Endothelial cell (in vitro differentiated cells): ENCODE measurements at places on chromosomes 1 and 21. TPM values are rescaled to one million over a fixed set of nuclear protein-coding genes. Genes with fewer than 3 reads are reported as not detected.
A peak's percentile ranks its signal among the peaks of the same experiment; 100 is the strongest.

DNA sequence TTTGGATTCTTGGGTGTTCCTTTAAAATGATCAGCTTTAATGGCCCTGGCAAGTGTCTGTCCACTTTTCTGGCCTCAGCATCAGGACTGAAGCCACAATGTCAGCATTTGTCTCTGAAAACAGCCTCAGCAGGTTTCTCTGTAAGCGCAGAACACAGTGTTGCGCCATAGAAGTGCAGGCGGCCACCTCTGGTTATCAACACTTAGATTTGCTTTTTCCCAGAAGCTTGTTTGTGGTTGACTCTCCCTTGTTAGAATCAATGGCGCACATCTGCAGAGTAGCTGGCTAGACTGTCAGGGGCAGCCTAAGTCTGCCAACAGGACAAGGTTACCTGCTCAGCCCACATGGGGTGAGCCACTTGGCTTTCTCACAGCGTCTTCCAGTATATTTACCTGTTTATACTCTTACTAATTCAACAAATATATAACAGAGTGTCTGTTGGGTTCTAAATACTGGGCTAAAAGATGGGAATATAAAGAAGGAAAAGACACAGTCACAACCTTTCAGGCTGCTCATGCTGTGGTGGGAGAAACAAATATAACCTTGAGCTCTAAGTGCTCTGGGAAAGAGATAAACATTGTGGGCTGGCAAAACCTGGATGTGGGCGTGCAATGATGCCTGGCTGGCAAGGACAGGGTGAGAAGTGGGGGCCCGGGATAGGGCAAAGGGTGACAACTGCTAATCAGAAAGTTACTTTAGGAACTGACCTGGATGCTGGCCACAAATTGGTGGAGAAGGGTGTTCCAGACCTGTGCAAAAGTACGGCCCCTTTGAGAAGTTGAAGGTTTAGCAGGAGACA lies 149.3 kb upstream of the KIAA0040 start:
- no peak overlapping the region for H3K27ac ChIP-seq
- H3K36me3 ChIP-seq = no peaks in the 10 kb centered on the region
- H3K4me1 ChIP-seq = no peaks in the 10 kb centered on the region
- no peak for DNase-seq
- peaks cover 6% of the 10 kb centered on the region for H3K27me3 ChIP-seq

GRCh38 chr1:235133086-235133485 lies 4.4 kb upstream of the TOMM20 start:
- no peak overlapping the region for H3K4me3 ChIP-seq
- H3K27ac ChIP-seq = no peak overlapping the region
- peaks cover 14% of the 10 kb centered on the region for H3K4me1 ChIP-seq
- H3K36me3 ChIP-seq = peaks cover 28% of the 10 kb centered on the region
- DNase-seq = no peak
- peaks cover 2% of the 10 kb centered on the region for H3K27me3 ChIP-seq

DNA sequence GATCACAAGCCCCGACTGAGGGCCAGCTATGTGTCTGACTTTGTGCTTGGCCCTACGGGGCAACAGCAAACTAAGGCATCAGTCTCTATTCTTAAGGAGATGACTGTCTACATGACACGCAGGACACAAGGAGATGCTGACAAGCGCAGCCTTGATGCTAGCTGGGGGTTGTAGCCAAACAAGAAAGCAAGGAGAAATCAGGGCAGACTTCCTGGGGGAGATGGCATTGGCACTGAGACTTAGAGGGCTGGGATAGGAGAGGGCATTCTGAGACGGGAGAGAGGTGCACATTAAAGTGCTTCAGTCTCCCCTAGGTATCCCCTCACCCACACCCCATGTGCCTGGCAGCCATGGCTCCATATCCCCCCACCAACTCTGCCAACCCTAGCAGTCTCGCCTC lies 210.8 kb upstream of the POU3F1 start:
- H3K36me3 ChIP-seq = no peaks in the 10 kb centered on the region
- H3K4me1 ChIP-seq = no peaks in the 10 kb centered on the region
- H3K4me3 ChIP-seq = no peak overlapping the region
- DNase-seq = no peak
- no peak overlapping the region for H3K27ac ChIP-seq

GRCh38 chr1:41975850-41976569 lies 57.3 kb upstream of the HIVEP3 start:
- DNase-seq = no peak
- peaks cover 1% of the 10 kb centered on the region for H3K27me3 ChIP-seq
- no peak overlapping the region for H3K27ac ChIP-seq
- H3K4me1 ChIP-seq = peaks cover 8% of the 10 kb centered on the region
- H3K36me3 ChIP-seq = peaks cover 9% of the 10 kb centered on the region
- no peak overlapping the region for H3K4me3 ChIP-seq

DNA sequence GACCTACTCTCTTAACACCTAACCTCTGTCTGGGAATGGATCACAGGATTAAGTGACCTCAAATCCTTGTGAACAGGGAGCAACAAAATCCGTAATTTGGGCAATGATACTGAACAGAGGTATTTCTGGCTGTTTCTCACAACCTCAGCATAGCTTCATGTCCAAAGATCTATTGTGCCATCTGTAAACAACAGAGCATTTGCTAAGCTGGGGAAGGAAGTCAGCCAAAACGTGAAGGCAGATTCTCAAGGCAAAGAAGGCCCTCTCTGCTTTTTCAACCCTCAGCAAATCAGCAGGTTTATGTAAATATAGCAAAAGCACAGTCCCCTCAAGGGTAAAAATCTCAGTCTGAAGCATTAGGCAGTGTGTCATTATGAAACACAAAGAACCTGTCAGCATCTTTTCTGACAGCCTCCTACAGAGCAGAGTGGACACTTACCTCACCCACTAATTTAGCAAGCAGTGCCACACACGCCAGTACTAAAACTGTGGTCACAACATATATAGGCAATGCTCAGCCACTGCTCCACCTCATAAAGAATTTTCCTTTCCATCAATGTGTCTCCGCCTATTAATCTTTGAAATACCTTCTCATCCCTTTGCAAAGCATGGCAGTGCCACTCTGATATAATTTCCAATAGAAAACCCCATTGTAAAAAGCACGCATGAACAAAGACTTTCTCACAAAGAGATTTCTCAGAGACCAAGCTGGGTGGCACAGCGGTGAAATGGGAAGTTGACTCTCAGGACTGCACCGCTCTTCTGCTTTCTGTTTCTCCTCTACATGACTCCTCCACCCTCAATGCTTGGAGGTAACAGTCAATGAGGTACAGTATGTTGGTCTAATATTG lies 188.0 kb downstream of the RERE start:
- H3K4me3 ChIP-seq = no peak overlapping the region
- H3K27me3 ChIP-seq = no peaks in the 10 kb centered on the region
- H3K36me3 ChIP-seq = no peaks in the 10 kb centered on the region
- peaks cover 44% of the 10 kb centered on the region for H3K4me1 ChIP-seq
- DNase-seq = no peak

DNA sequence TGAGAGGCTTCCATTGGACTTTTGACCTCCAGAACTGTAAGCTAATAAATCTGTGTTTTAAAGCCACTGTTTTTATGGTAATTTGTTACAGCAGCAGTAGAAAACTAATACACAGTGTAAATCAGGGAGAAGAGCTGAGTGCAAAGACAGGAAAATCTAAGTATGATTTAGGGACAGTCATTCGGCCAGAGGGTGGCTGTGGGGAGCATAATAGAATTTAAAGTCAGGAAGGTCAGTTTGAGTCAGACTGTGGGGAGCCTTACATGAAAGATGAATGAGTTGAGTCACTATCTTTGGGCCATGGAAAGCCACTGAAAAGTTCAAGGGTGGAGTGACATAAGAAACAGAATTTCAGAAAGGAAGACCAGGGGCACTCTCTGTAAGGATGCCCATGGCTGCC lies 52.4 kb upstream of the SSX2IP start:
- H3K4me3 ChIP-seq = no peak overlapping the region
- peaks cover 4% of the 10 kb centered on the region for H3K4me1 ChIP-seq
- peaks cover 2% of the 10 kb centered on the region for H3K27me3 ChIP-seq
- no peaks in the 10 kb centered on the region for H3K36me3 ChIP-seq

DNA sequence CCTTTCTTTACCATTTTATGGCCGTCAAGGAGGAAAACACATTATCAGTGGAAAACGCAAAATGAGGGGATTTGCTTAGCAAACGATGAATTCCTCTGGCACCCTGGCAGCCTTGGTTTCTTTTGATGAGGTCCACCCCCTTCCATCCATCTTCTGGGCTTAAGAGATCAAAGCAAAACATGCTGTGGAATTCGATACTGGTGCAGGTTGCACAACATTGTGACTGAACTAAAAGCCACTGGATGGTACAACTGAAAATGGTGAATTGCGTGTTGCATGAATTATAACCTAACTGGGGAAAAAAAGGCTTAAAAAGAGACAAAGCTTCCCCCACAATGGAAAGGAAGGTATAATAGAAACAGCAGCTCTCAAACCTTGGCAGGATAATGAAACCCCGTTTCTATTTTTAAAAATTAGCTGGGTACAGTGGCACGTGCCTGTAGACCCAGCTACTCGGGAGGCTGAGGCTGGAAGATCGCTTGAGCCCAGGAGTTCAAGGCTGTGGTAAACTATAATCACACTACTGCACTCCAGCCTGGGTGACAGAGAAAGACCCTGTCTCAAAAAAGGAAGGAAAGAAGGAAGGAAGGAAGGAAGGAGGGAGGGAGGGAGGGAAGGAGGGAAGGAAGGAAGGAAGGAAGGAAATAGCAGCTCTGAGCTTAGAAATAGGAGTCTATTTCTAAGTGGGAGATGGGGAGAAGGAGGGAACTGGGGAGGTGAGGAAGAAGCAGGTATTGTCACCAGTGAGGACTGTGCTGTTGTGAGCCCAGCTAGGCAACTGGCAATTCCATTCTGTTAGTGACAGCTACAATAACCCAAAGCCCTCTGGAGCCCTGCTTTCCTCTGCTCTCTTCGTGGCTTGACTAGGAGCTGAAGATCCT lies 29.0 kb upstream of the LGALS8 start:
- no peak overlapping the region for H3K4me3 ChIP-seq
- no peaks in the 10 kb centered on the region for H3K36me3 ChIP-seq
- DNase-seq = no peak
- H3K27ac ChIP-seq = no peak overlapping the region
- H3K4me1 ChIP-seq = peaks cover 32% of the 10 kb centered on the region

DNA sequence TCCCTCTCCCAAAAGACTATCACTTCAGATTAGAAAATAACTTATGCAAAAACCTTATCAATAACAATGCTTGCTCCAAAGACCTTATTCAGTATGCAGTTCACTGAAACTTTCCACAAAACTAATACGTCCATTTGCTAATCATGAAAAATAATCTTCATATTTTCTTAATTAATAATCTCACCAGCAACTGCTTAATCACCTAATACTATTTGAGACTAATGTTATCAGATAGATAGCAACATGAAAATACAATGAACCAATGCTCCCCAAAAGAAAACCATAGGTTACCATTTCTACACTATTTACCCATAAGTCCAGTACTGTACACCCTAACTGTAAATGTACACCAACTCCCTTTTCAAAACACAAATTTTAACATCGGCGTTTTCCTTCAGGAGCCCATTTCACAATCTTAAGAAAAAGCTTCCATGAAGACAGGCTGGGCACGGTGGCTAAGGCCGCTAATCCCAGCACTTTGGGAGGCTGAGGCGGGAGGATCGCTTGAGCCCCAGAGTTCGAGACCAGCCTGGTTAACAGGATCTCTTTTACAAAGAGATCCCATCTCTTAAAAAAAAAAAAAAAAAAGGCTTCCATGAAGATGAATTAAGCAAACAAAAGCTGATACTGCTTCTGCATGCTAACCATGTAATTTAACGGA lies 1.7 kb downstream of the GNB1 start:
- H3K27ac ChIP-seq = peak overlapping the region; percentile 93
- peak overlapping the region; percentile 95 for H3K4me3 ChIP-seq
- H3K27me3 ChIP-seq = peaks cover 21% of the 10 kb centered on the region
- no peak for DNase-seq
- H3K36me3 ChIP-seq = peaks cover 11% of the 10 kb centered on the region

DNA sequence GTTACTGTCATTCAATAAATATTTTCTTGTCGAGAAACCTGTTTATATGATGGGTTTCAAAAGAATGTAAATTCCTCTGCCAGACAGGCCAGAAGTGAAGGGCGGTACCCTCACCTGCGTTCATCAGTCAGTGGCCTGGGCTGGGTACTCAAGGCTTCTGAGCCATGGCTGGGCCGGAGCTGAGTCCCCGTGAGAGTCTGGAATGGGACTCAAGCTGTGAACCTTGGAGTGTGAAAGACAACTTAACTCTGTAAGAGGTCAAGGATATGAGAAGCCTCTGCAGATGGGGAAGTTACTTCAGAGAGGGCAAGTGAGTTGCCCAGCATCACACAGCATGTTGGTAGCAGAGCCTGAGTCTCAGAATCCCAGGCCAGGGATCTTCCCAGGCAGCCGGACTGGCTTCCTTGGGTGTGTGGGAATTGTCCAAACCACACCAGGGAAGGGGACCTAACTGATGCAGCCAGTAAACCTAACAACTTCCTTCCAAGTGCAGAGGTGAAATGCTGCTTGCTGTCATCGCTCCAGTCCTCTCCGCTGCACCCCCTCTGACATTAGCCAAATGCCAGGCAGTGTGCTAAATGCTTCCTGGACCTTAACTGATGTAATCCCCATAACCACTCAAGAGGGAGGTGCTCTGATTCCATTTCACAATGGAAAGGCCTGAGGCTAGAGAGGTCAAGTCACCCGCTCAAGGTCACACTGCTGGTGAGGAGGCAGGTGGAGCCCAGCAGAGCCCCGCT lies 4.8 kb downstream of the DISP3 start:
- H3K4me1 ChIP-seq = peaks cover 25% of the 10 kb centered on the region
- peaks cover 19% of the 10 kb centered on the region for H3K27me3 ChIP-seq
- H3K36me3 ChIP-seq = no peaks in the 10 kb centered on the region
- H3K4me3 ChIP-seq = no peak overlapping the region

DNA sequence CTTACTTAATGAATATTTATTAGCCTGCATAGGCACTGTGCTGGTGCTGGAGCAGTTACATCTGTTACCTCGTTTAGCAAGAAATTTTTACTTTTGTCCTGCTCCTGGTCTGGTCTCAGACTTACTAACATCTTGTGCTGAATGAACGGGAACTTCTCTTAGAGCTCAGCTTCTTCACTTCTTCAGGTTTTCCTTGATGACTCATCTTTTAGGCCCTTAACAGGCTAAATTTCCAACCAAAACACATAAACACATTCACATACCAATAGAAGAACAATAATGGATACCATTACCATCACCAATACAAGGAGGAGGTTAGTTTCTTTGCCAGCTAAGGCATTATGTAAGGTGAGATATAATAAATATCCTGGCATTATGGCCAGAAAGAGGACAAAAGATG lies 68.9 kb downstream of the IFI44 start:
- no peak overlapping the region for H3K27ac ChIP-seq
- H3K4me1 ChIP-seq = no peaks in the 10 kb centered on the region
- H3K27me3 ChIP-seq = peaks cover 1% of the 10 kb centered on the region
- DNase-seq = no peak
- no peak overlapping the region for H3K4me3 ChIP-seq
- no peaks in the 10 kb centered on the region for H3K36me3 ChIP-seq

- H3K4me3 ChIP-seq = no peak overlapping the region
- H3K27me3 ChIP-seq = peaks cover 2% of the 10 kb centered on the region
- no peak for DNase-seq
- H3K36me3 ChIP-seq = peaks cover 33% of the 10 kb centered on the region
Observed at GRCh38 chr1:156226116-156226538, 13.3 kb downstream of the PMF1 start.

The ANGPTL1 gene
- not detected for total RNA-seq

The PLPPR4 gene
- 0.15 TPM for total RNA-seq

The DCST1 gene
- not detected for total RNA-seq

The IL22RA1 gene
- total RNA-seq = not detected

The SPRR1A gene
- not detected for total RNA-seq

The RNF187 gene
- 153 TPM for total RNA-seq
